ENCODE measurements at places on chromosomes 13 and 19.

- no peak for DNase-seq
Observed at GRCh38 chr13:68254151-68254550, 1024.0 kb upstream of the PCDH9 start.

- DNase-seq = no peak
Observed at GRCh38 chr13:109166804-109167203, 537.4 kb downstream of the MYO16 start.

DNA sequence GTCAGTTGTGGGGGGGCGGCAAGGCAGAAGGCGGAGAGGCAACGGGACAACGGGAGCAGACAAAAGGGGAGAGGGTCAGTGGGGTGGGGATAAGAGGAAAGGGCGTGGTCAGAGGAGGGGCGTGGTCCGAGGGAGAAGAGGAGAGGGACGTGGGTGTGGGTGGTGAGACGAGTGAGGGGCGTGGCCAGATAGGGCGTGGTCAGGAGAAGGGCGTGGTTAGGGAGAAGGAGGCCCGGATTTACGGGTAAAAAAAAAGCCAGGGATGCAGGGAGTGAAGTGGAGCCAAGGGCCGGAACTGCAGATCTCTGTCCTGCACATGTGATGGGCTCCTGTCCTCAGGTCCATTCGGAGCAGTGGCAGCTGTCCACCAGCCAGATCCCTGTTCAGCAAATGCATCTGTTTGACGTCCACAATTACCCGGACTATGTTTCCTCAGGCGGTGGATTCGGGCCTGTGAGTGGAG, 21.5 kb downstream of the CPT1C start:
- DNase-seq = no peak

- no peak for DNase-seq
Observed at GRCh38 chr19:18386543-18387271, 749 bp downstream of the GDF15 start.

DNA sequence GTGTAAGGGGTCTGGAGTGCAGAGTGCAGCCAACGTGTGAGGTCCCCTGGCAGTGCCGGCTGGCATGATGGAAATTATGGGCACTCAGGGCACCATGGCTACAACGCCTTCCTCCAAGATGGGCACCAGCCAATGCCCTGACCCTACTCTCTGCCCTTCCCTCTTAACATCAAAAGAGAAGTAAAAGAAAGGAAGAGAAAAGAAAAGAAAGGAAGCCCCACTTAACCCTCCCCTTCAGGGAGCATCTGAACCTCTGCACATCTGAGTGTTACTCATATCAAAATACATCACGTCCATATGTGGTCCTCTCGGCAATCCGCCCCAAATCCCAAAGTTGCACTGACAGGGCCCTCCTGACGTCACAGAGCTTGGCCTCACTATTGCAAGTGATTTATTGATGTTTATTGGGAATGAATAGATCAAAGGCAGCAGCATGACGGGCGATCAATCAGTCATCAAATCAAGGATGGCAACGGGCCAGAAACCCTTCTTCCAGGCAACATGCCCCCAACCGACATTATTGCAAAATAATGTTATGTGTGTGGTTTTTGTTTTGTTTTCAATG, 1.3 kb downstream of the TSHZ3 start:
- DNase-seq = no peak

GRCh38 chr19:40596608-40597328, 4.4 kb upstream of the LTBP4 start:
- DNase-seq = peak; percentile 95

GRCh38 chr19:44580366-44580895, 32.9 kb upstream of the IGSF23 start:
- no peak for DNase-seq

DNA sequence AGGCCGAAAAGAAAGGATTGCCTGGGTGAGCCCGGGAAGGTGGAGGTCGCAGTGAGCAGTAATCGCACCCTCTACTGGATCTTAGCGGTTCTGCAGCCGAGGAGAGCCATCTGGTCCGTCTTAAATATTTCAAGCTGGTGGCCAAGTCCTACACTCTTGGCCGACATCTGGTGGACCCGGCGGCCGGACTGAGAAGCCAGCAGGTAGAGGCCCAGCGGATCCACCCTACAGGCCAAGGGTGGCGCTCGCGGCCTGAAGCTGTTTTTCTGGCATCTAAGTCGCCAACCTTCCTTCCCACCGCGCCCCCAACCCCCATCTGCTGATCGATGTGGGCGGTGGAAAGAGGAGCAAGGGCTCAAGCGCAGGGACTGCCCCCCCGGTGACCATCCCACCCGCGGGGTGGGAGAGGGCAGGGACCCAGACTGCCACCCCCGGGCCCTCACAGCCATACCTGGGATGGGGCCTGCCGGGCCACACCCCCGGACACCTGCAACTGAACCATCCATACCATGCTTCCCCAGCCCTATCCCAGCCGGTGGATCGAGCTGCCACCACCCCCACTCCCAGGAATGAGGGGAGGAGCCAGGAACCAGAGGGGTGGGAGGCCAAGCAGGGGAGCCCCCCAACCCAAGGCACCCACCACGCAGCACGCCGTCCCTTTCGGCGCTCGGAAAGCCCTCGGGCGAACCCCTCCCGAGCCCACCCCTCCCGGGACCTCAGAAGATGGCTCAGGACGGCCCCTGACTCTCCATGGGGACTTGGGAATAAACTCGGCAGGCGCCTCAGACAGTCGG, 46.3 kb upstream of the ZNF730 start:
- peak; percentile 66 for DNase-seq

DNA sequence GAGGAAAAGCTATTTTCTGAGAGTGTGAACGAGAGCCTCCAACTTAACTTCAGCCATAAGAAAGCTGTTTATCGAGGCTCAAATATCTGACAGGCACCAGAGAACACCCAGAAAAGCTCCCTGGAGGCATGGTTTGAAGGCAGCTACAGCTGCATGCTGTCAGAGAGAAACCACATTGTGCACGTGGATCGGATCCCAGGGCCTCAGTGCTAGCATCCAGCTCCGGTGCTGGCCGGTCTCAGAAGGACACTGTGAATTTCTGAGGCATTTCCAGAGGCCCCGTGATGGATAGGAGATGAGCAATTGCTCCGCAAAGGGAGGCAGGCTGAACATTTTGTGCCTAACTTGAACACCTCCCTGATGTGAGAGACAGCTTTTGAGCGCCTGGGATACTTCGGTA, 315.7 kb downstream of the FGF9 start:
- DNase-seq = peak; percentile 48

DNA sequence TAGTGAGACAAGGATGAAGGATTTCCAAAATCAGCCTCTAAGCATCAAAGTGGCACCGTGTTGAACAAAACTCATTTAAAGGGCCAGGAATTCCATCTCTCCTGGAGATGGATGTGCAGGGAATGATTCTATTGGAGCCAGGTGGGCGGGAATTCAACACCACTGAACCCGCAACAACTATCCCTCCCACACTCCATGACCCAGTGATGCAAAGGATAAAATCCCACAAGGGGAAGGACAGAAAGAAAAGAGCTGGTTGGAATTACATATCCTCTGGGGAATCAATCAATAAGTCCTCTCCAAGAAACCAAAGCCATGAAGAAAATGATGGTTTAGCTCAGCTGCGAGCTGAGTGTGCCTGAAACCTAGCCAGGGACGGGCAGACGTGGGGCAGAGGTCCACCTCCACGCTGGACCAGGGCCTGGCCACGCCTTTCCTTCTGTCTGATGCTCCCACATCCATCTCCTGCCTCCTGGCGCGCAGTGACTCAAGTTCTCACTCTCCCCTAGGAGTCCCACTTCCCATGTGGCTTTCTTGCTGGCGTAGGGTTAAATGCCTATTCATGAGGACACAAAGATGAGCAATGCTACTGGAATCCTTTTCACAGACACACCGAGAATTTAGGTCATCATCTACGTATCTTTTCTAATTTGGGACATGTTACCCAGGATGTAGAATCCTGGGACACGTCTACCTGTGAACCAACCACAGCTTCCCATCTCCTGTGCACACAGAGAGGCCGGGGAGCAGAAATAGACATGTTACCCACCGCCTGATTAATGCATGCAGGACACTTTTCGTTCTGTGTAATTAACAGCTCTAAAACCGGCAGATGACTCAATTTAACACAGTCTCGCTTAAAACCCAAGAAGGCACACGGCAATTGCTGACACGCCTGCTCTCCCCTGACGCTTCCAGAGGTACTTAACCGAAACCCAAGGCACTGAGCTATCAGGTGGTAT, 48.6 kb downstream of the PEPD start:
- DNase-seq = peak; percentile 66

- no peak for DNase-seq
Observed at GRCh38 chr13:97202761-97203160, 19.4 kb upstream of the MBNL2 start.

GRCh38 chr19:51514866-51515481, 13.4 kb upstream of the SIGLEC12 start:
- peak; percentile 64 for DNase-seq

DNA sequence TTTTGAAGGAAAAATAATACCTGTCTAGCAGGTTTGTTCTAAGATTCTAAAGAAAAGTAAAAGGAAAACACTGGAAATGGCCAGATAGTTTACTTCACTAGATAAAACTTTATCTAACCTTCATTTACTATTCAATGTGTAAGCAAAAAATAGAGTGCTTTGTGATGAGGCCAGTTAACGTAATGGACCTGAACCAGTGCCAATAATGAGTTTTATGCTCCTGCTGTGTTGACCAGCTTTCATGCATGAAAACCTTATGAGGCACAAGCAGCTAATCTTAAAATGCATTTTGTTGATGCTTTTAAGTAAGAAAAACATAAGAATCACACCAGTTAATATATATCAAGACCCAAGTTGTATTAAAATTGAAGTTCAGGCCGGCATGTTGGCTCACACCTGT, 617.2 kb upstream of the GPC6 start:
- DNase-seq = no peak

GRCh38 chr19:869245-870177, 10.0 kb downstream of the CFD start:
- DNase-seq = peak; percentile 92

DNA sequence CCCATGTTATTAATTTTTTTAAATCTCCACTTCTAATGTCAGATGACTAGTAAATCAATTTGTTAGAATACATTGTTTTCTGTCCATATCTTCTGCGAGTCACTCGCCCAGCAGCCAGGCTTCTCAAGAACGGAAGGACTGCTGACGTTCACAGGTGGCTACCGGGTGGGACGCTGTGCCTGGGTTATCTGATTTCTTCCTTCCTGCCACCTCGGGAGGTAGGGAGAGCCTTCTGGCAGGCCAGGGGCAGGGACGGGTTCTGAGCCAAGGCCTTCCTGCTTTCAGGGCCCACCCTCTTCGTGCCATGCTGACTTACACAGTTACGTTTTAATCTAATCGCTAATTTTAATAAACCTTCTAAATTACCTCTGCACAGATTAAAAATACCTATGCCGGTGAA, 7.9 kb upstream of the C1QTNF9 start:
- no peak for DNase-seq

- DNase-seq = no peak
Observed at GRCh38 chr19:41868989-41869300, 8.1 kb upstream of the CD79A start.

GRCh38 chr13:100898431-100898830, 223.8 kb upstream of the TMTC4 start:
- DNase-seq = no peak

- no peak for DNase-seq
Observed at GRCh38 chr13:50932091-50932490, 22.5 kb downstream of the RNASEH2B start.

DNA sequence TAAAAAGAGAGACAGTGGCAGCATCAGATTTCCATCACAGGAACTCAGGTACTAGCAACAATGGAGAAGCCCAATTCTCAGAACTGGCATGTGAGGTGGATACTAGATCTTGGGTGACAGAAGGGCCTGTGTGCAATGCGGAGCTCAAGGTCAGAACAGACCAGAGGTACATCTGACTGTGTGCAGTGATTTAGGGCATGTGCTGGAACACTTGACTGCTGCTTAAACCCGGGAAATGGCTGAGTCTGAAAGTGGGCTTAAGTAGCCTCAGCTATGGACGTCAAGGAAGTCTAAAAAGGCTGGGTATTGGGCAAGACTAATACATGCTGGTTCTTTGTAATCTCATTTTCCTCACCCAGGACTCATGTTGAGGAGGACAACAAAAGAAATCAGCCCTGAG, 182.2 kb downstream of the LACC1 start:
- no peak for DNase-seq

- peak; percentile 63 for DNase-seq
Observed at GRCh38 chr19:24033963-24034342, 53.0 kb upstream of the ZNF254 start.

DNA sequence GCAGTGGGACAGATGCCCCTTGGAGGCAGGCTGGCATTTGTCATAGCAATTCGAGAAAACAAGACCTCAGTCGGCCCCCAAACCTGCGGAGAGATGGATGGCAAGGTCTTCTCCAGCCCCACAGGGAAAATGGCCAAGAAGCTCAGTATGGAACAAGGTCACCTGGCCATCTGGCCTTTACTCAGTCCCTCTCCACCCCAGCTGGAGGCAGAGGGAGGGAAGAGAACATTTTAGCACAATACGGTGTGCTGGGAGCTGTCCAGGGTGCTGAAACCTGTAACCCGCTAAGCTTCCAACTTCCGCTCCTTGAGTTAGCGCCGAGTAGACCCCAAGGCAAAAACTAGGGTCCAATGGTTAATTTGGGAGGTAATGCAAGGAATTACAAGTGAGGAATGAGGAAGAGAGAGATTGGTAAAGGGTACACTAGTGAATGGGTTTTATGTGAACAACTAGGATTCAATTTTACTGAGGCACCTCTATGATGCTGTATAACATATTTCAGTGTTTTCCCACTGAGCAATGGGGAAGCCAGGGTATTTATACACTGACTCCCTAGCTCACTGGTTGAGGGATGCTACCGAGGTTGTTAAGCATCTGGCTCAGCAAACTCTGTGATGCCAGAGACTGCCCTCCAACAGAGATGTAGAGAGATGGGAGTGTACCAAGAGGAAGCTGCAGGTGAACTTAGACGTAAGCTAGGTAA, 64.3 kb downstream of the CACNA1A start:
- DNase-seq = peak; percentile 58

- DNase-seq = peak; percentile 92
Observed at GRCh38 chr19:15107061-15108010, at the start of gene SYDE1. SYDE1 (plus strand) TSS chr19:15107401; CDS start chr19:15107434, 33 bp downstream.

DNA sequence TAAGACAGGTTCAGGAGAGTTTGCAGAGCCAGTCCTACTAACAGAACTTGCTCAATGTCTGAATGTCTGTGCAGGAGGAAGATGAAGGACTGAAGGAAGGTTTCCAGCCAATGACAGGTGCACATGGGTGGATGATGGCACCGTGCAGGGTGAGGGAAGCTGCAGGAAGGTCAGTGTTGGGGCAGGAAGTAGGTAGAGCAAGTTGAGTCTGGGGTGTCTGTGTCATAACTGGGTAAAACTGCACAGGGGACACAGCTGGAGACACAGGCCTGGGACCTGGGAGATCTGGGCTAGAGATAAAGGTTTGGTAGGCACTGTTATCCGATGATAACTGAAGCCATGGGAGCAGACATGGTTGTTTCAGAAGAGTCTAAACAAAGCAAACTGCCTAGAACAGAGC, 116.9 kb downstream of the USP12 start:
- DNase-seq = no peak

Measured in AG08396 (cell line).